ENCODE measurements at places on chromosomes 6 and 20. TPM values are rescaled to one million over a fixed set of nuclear protein-coding genes. Genes with fewer than 3 reads are reported as not detected.

Gene SIRPB1
- 1.7 TPM for total RNA-seq

Gene TFB1M
- total RNA-seq, result 46.1 TPM

- no peak for DNase-seq
These were observed 54.4 kb upstream of the CCDC28A start for GRCh38 chr6:138719011-138719635.

Gene HTR1E
- total RNA-seq, result not detected

Gene FHL5
- total RNA-seq, result 4.5 TPM

Gene UBE2C
- total RNA-seq, result not detected

Measured in uterus (tissue), 4 donors.